ENCODE measurements at places on chromosomes 13 and 19. TPM values are rescaled to one million over a fixed set of nuclear protein-coding genes. Genes with fewer than 3 reads are reported as not detected.
A peak's percentile ranks its signal among the peaks of the same experiment; 100 is the strongest.

DNA sequence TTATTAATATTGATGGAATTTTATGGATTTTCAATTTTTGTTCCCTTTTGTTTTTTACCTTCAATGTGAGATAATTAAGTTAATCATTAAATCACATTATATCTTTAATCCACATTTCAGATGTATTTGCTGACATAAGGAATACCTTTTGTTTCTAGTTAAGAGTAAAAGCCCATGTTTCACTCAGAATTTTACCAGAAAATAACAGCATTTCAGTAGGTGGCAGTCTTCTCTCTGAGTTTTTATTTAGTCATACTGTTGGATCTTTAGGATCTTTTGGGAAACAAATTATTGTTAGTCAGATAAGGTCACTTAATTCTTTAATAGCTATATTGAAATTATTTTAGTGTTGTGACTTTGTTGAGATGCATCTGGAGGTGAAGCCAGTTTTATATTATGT is 67.9 kb downstream of the NDFIP2 start:
- no peak for DNase-seq

DNA sequence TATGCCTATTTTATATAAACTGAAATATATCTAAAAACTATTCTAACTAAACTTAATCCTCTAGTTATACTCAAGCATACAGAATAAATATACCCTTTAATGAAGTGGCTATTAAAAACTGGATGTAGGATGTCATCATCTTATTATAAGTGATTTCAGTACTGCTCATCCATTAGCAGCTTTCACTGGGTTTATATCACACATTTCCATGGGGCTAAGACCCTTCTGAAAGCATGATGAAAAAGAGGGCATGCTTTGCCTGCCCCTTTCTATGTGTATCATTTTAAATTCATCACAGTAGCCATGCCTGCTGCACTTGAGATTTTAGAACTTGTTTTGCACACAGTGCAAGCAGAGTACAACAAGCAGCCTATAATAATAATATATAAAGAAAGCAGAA is 477.5 kb downstream of the SLITRK6 start:
- no peak for DNase-seq

DNA sequence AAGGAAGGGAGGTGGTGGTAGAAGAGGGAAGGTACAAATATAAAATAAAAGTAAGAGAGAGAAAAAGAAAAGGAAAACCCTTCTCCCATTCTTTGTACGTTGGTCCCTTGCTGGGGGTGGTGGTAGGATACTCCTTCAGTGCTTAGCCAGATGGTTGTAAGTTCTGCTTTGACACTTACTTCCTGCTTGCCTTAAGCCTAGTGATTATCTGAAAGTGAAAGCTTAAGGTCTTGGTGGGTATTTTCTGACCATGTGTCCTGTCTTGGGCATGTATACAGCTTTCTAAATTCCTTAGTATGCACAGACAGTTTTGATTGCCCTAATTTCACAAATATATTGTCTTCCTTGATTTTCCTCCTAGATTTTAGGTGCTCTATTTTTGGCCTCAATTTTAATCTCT is 314.8 kb downstream of the PCDH17 start:
- no peak for DNase-seq

Gene EMP3
- total RNA-seq: 273 TPM

Gene TLE6
- total RNA-seq: 1.3 TPM

DNA sequence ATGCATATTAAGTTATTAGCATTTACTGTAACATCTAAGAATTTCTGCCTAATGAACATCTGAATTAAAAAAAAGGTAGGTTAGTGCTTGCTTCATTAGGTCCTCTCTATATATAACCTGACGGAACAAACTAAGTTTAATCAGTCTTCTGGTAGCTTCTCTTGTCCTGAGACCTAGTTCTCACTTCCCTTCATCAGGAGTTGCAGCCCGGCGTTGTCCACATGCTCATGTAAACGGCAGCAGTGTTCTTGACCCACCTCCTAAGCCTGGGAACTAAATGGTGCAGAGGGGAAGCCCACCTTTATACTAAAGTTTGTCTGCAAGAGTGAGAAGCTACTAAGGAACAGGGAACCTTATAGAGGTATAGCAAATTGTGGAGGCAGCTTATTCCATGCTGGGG is 31.9 kb upstream of the CPB2 start:
- DNase-seq: no peak

DNA sequence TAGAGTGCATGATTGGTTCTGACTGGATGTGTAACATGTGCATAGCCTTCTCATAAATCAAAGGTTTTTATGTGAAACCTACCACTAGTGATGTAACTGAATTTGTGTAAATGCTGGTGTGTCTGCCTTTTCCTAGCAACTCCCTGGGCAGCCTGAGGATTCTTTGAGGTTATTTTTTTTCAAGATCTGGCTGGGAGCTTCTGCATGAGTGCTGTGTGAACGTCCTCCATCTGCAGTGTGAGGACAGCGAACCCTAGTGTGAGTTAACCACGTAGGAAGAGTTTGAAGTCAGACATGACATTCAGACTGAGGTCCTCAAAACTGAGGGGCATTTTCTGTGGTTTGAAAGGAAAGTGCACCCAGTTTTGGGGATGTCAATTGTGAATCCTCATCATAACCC is 39.9 kb downstream of the DPRX start:
- no peak for DNase-seq

Gene ZNF99
- not detected for total RNA-seq

Gene CGB8
- total RNA-seq: not detected

GRCh38 chr19:3721131-3721886 is 13.1 kb downstream of the TJP3 start:
- DNase-seq: peak; percentile 79

DNA sequence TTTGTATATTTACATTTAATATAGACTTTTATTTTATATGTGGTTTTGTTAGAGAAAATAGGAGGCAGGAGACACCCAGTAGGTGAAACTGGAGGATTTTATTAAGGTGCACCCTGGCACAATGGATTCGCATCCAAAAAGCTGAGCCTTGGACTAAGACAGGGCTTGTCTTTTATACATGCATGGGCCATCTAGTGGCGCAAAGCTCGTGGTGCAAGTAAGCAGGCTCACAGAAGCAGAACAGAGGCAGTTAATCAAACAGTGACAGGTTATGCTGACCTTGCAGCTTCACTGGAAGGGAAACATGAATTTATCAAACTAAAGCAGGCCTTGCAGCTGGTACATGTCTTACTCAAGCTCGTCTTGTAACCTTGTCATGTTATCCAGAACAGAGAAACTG is 58.8 kb upstream of the ZNF681 start:
- no peak for DNase-seq

- no peak for DNase-seq
Measured at GRCh38 chr13:35789335-35790165, 313.1 kb upstream of the MAB21L1 start.

Measured in CD8-positive, alpha-beta memory T cell (primary cell).